DMS79 treated with DMSO at 0.1 percent for 48 hours (cell line): ENCODE measurements at places on chromosomes 12 and 14.
A peak's percentile ranks its signal among the peaks of the same experiment; 100 is the strongest.

DNA sequence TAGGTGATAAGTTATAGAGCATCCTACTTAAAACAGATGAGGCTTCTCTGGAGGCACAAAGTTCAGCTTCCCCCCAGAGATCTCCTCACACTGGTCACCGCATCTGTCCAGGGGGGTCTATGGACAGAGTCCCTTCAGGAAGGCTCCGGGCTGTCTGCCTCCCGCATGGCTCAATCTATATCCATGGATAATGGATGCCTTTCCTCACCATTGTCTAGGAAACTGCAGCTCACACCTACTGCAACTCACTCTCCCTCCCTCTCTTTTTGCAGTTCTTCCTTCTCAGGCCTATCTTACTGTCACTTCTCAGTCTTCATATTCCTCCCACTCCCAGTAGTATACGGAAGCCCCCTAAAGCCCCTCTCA, 100.6 kb upstream of the BCL2L14 start:
- DNase-seq: no peak

DNA sequence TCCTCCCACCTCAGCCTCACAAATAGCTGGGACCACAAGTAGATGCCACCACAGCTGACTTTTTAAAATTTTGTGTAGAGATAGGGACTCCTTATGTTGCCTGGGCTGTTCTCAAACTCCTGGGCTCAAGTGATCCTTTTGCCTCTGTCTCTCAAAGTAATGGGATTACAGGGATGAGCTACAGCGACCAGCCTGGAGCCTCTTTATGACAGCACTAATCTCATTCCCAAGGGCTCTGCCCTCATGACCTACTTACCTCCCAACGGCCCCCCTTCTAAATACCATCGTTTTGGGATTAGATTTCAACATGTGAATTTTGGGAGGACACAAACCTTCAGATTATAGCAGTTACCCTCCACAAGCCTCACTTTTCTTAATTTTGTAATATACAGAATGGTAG, 150.6 kb upstream of the FUT8 start:
- DNase-seq: no peak

DNA sequence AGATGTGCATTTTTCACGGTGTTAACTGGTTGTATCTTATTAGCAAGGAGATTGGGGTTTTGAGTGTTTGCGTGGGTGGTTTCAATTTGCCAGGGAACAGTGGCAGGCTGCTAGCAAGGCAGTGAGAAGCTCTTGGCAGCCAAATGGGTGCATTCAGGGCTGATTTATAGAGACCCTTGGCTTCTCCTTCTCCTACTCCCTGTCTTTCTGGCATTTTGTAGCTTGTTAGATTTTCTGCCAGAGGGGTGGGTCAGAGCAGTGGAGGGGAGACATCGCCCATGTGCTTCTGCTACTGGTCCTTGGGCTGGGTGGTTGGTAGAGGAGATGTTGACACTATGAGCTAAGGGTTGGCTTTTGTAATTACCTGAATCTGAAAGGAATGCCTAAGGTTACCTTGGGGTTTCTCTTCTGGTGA, 9.6 kb downstream of the CALM1 start:
- DNase-seq: peak; percentile 85

GRCh38 chr12:52606581-52607218, 5.4 kb upstream of the KRT72 start:
- no peak for DNase-seq

DNA sequence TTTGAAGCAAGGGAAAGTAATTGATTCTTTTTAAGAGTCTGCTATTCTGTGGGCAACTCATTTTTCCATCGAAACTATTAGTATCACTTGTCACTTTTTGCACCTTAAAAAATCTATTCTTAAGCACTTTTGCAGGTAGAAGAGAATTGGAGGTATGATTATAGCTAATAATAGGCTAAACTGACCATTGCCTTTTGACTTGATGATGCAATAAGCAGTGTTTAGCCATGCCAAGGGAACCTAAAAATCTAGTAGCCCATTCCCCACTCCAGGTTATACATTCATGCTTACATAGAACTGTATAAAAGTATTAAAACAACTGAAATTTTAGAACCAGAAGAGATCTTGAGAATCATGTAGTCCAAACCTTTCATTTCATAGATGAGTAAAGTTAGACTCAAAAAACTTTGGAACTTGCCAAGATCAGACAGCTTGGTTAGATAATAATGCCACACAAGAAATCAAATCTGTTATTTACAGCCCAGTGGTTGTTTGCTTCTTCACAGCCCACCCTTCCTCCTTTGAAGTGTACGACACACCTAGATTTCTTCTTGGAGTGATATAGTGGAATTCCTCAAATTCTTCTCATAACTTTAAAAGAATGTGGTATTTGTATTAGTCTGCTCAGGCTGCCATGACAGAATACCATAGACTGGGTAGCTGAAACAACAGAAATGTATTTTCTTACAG, 21.7 kb upstream of the GARIN2 start:
- DNase-seq: no peak

DNA sequence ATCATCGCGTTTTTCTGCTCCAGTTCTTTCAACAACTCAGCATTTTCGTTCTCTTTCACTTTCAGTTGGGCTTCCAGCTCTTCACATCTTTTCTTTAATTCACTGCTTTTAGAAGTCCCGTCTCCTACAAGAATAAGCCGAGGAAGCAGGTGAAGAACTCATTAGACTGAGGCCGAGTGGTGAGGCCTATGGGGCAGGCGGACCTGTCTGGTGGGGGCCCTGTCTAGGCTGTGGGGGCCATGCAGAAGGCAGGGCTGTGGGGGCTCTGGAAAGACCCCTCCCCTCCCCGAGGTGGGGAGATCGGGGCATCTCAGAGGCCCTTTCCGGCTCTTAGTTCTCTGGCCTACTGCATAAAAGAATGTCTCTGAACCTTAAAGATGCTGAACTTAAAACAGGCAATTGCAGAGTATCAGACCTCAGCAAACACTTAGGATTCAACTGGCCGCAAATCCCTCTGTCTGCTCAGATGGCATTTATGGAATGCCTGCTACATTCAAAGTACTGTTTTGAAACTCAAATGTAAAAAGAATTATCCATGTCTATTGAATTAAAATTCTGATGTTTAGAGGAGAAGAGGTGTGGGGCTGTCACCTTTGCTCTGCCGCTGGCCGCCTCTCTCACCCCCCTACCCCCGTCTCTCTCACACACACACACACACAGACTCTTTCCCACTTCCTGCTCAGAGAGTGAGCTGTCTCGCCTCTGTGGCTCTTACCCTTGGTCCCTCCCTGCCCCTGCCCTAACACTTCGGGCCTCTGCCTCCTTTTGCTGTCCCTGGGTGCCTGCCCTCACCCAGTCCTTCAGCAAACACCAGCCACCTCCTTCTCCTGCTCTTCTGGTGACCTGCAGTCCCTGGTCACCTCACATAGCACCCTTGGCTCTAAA, 34.7 kb downstream of the CCDC92 start:
- DNase-seq: no peak

DNA sequence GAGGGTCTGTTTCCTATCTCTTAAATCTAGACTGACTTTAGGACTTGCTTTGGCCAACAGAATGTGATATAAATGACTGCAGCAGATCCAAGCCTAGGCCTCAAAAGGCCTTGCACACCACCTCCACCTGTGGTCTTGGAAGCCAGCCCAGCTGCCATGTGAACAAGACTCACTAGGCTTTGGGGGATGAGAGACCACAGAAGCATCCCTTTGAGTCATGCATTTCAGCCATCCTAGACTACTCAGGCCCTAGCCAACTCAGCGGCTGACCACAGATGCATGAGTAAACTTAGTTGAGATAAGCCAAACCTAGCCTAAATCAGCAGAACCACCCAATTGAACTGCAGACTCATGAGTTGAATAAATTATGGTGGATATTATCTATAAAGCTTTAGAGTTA, 87.7 kb downstream of the KCNH5 start:
- no peak for DNase-seq

DNA sequence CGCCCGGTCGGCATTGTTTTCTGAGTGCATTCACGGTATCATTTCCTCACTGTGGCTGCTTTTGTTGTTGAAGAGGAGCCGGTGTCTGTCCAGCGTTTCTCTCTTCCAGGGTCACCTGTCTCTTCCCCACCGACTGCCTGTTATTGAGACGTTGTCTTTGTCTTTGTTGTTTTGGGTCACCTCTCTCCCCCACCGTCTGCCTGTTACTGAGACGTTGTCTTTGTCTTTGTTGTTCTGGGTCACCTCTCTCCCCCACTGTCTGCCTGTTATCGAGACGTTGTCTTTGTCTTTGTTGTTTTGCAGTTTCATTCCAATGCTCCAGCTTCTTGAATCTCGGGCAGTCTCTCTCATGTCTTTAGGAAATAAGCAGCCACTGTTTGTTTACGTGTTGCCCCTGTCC, 69.9 kb downstream of the DDX51 start:
- no peak for DNase-seq

- DNase-seq: no peak
These were observed 44.0 kb downstream of the PAH start for GRCh38 chr12:102873077-102873476.

DNA sequence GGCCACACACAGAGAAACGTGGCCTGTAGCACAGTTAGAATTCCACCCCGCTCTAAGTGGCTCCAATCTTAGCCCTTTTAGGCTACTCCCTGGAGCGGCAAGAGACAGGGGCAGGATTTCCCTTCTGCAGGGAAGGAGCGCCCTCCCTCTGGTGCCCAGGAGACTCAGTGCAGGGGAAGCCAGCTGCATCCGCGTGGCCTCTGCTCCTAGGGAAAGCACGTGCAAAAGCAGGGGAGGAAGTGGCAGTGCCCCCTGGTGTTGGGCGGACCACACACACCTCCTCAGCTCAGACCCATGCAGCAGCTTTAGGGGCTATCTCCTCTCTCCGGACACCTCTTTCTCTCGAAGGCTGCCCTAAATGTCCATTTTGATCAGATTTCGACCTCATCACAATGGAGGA, 50.0 kb downstream of the SPRING1 start:
- DNase-seq: no peak

GRCh38 chr14:74038020-74038859, 19.1 kb downstream of the BBOF1 start:
- peak; percentile 79 for DNase-seq

- no peak for DNase-seq
These were observed 8.3 kb downstream of the MAP4K5 start for GRCh38 chr14:50524060-50524459.

DNA sequence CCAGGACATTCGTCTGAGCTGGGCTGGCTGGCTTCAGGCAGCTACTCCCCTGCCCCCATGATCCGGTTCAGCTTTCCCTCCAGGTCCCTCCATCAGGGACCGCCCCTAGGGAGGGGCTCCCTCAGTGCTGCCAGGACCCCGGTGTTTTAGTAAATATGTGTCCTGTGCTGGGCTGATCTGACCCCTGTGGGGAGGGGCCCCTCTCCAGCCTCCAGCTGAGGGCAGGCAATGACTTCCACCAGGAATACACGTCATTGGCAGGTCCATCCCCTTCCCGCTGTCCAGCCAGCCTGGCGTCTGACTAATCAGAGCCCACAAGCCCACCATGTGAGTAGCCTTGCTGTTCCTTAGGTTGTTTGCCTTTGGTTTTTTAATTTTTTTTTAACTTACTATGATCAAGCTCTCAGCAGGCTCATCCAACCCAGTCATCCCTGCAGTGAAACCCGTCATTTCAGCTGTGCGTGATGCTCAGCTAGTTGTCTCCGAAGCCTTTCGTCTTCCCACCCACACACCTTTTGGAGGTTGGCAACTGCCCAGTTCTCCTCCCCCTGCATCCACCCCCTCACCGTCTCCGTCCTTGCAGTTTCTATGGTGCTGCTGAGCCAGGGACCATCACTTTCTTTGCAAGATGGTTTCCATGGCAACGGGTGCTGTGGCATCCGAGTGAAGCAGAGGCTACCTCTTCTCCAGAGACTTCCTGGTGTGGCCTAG, 16.0 kb upstream of the SERPINA4 start:
- no peak for DNase-seq

- DNase-seq: no peak
These were observed 258.7 kb downstream of the SYT10 start for GRCh38 chr12:33180918-33181317.

- DNase-seq: peak; percentile 68
These were observed 127.0 kb downstream of the ERC1 start for GRCh38 chr12:1117970-1118563.

GRCh38 chr12:90042920-90043641, 334.4 kb upstream of the ATP2B1 start:
- no peak for DNase-seq

DNA sequence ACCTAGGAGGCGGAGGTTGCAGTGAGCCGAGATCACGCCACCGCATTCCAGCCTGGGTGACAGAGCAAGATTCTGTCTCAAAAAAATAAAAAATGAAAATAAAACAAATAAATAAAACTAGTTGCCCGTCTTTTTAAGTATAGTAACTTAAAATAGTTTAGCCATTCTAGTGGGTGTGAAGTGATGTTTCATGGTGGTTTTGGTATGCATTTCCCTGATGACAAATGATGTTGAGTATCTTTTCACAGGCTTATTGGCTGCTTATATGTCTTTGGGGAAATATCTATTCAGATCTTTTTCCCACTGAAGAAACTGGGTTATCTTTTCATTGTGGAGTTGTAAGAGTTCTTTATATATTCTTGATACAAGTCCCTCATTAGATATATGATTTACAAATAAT, 102.4 kb upstream of the METAP2 start:
- DNase-seq: no peak

DNA sequence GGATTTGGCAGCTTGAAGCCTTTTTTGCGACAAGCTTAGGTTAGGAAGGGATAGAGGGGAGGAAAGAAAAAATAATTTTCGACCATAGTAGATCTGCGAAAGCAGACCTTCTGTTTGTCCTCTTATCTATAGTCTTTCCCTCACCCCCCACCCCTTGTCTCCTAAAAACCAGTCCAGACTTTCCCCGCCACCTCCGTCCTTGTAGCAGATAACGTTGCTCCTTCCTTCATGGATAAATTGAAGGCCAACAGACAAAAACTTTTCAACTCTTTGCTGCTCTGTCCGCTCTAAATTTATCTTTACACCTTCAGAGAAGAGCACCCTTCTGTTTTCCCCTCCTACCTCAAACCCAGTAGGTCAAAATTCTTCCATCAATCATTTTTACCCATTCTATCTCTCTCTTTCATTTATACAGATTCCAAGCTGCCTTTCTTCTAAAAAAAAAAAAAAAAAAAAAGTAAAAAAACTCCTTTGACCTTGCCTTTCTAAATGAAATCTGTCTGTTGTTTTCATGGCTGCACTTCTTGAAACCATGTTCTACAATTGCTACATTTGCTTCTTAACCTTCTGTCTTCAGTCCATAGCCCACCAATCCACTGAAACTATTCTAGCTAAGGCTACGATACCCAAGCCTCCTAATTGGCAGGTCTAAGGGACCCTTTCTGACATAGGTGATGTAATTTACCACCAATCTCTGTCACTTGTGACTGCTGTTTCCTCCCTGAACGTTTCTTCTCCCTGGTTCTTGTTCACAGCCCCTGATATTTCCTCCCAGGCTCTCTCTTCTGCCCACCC, 11.1 kb upstream of the NEMF start:
- DNase-seq: peak; percentile 52
